ENCODE measurements at places on chromosomes 3 and 15.
A peak's percentile ranks its signal among the peaks of the same experiment; 100 is the strongest.

GRCh38 chr3:152779653-152780052 is 55.3 kb upstream of the P2RY1 start:
- DNase-seq: no peak

DNA sequence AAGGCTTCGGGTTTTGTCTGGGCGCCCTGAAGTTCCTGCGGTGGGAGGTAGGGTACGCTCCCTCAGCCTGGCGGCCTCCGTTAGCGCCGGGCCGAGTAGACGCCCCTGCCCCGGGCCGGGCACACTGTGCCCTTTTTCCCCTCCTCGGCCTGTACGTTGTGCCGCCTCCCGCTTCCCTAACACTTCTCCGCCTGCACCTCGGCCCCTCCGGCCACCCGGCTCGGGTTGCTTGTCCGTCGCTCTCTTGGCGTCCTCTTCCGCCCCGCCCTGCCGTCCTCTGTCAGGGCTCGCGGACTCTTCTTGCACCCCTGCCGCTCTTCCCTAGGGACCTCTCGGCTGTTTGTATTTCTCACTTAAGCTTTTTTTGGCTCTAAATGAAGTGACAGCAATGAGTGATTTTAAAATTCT is 384 bp downstream of the KNL1 start:
- peak; percentile 79 for DNase-seq

GRCh38 chr3:110743202-110743601 is 328.4 kb upstream of the NECTIN3 start:
- peak; percentile 14 for DNase-seq

DNA sequence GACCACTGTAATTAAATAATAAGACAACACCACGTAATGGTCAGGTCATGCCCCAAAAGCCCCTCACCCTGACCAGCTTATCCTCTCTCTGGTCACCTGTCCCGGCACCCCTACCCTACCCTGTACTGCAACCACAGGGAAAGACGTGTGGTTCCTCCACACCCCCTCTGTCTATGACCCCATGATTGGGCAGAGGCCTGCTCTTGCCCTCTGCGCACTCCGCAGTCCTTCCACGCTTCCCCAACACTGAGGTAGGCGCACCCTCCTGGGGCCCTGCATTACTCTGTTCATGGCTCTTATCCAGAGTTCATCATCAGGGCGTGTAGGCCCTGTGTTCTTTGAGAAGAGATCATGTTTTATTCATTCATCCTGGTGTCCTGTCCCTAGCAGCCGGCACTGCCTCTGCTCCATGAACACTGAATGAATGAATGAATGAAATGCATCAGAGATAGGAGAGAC is 33.8 kb downstream of the MGLL start:
- no peak for DNase-seq

DNA sequence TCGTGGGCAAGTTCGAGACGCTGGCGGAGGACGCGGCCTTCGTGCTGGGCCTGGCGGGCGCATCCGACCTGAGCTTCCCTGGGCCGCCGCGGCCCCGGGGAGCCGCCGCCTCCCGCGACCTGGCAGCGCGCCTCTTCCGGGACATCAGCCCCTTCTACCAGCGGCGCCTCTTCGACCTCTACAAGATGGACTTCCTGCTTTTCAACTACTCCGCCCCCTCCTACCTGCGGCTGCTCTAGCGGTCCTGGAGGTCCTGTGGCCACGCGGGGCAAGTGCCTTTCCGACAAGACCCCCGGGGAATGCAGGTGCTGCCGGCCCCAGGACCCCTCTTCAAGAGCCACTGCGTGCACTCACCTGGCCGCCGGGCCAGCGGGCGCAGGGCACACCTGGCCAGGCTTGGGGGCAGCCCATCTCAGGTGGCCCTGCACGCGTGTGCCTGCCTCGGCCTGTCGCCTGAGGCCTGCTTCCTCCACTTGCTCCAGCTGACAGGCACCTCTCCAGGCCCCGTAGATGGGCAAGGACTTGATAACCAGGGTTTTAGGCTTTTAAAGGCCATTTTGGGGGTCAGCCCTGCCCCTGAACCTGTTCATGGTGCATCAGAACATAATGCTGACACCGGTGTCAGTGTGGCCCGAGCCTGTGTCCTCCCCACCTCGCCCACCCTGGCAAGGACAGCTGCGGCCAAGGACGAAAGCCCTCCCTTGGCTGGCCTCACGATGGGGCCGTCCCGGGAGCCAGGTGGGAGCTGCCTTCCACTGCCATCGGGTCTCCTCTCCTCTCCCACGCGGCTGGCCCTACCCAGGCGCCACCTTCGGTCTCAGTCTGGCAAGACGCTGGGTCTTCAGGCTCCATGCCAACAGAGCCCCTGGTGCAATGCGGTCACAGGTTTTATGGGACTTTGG is 16.1 kb downstream of the C3orf22 start:
- no peak for DNase-seq
